ENCODE measurements at places on chromosomes 12 and 14.

DNA sequence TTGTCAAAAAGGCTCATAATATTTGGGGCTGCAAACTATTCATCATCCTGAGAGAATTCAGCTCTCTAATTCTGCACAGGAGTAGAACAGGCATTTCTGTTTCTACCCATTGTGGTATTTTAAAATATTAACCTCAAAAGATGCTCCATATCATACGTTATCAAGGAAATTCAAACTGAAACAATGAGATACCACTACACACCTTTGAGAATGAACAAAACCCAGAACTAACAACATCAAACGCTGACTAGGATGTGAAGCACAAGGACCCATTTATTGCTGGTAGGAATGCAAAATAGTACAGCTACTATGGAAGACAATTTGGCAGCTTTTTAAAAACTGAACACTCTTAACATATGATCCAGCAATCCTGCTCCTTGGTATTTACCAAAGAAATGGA lies 171.8 kb downstream of the DUSP6 start:
- no peak for DNase-seq

- no peak for DNase-seq
Observed at GRCh38 chr12:53093777-53094393, 3.6 kb upstream of the IGFBP6 start.

DNA sequence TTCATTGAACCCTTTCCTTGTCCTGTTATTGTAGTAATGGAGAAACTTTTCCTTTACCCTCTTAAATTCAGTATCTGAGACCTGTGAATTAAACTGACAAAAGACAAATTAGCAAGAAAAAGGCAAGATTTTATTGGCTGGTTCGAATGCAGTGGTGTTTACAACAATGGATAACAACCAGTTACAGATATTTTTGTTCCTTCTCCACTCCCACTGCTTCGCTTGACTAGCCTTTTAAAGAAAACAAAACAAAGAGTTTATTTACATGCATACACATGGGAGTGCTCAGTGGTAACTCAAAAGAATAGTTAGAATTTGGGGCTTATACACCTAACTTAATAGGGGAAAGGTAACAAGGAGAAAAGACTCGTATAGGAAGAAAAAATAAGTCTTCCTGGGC lies 37.0 kb upstream of the HECTD1 start:
- DNase-seq = no peak

DNA sequence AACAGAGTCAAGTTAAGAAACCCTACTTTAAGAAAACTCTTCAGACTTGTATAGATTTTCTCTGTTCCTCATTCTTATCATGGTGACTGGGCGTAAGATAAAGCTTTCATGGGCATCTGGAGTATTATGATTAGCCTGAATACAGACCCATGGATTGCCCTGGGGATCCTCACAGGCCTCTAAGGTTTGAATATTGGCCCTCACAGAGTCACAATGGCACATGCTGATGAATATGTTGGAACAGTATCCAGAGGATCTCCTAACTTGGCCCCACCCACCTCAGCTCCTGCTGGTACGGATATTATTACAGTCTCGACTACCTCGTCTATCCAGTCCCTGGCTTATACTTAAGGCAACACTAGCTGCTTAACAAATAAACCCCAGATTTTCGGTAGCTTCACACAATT lies 8.1 kb downstream of the OSBPL8 start:
- no peak for DNase-seq

- no peak for DNase-seq
Observed at GRCh38 chr14:95110178-95110577, 47.2 kb downstream of the DICER1 start.

GRCh38 chr12:6765634-6766581 lies at the start of gene PTMS:
Gene PTMS (plus strand): TSS chr12:6766363. CDS start chr12:6766706, 343 bp downstream.
- peak; percentile 65 for DNase-seq

DNA sequence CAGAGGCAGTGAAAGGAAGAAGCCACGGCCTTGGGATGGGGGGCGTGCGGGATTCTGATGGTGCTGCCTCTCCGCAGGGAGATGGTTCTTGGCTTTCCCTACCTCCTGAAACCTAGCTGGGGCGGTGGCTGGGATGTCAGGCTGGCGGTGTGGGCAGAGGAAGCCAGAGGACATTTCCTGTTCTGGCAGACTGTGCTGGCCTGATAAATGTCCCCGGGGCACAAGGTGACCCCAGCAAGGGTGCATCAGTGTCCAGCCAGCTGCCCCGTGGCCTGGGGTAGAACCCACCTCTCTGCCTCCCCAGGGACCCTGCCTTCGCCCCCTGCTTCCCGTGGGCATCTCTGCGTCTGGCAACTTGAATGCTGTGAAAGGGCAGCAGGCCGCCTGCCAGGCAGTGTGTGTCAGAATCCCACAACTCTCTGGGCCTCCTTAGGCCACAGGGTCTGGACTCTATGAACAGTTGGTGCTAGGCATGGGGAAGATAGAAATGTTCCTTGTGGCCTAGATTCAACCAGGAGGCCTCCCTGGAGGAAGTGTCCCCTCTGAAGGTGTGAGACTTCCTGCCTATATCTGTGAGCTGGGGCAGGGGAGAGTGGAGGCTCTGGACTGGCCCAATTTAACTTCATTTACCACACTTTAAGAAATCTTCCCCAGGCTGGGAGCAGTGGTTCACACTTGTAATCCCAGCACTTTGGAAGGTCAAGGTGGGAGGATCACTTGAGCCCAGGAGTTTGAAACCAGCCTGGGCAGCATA lies 4.9 kb downstream of the SH2B3 start:
- no peak for DNase-seq

DNA sequence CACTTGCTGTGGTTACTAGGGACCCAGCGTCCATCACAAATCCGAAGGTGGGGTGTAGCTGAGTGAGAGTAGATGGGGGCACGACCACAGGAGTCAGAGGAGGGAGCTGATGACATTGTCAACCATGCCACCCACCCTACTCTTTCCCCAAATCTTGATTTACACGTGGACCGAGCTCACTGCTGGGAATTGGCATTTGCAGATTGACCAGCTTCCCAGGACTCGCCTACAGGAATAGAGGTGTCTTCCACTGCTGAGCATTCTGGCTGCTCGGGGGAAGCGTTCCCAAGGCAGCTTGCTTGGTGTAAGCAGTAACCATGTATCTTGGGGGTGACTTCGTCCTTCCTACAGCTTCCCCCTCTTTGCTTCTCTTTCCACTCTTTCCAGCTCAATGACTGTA lies 353 bp upstream of the PTPRR start:
- DNase-seq = no peak

DNA sequence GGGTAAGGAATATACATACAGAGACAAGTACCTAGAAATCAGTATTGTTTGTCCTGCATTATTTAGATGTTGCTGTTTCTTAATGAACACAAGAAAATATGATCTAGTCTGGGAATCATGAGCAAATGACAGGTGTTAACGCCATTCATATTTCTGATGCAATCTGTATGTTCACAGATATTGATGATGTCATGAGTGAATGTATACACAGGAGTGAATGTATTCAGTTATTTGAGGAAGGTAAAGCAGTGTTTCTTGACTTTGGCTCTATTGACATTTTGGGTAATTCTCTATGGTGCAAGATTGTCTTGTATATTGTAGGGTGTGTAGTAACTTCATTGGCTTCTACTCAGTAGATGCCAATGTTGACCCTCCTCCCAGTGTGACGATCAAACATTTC lies 26.7 kb upstream of the RTL1 start:
- no peak for DNase-seq

DNA sequence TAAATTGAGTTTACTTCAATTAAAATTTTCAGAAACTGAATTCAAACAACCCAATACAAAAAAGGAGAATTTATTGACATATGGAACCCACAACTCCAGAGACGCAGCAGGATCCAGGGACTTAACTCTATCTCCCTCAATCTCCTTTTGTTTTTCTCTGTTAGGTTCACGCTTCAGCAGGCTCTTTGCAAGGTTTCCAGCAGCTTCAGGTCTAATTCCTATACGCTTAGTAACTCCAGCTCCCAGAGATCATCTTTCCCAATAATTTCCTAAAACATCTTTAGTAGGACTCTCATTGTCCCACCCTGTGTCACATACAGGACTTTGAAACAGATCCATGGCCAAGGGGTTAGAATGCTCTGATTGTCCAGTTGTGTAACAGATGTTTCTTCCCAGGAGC lies 175.2 kb downstream of the RMST start:
- no peak for DNase-seq

DNA sequence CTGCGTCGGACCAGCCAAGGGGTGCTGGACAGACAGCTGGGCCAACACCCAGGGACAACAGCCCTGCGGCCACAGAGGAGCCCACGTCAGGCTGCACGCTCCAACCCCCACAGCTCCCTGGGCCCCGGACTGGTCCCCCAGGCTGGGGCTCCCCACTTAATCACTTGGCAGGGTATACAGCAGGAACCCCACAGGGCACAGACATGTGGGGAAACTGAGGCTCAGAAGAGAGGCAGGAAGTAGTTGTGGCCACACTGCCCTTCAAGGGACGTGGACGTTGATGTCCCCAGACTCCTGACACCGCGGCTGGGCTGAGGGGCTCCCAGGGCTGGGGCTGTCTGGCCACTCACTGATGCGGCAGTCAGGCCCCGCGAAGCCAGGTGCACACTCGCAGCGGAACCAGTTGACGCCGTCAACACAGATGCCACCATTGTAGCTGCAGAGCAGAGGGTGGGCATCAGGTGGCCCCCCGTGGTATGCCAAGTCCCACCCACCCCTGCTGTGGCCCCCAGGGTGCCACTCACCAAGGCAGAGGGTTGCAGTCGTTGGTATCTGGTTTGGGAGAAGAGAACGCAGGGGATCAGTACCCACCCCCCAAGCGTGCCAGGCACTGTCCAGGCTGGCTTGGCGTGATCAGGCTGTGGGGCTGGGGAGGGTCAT lies 21.5 kb downstream of the JAG2 start:
- no peak for DNase-seq

All from NCI-H1417 treated with DMSO at 0.1 percent for 48 hours (cell line).